ENCODE measurements at places on chromosomes 1 and 21. TPM values are rescaled to one million over a fixed set of nuclear protein-coding genes. Genes with fewer than 3 reads are reported as not detected.

The CD52 gene
- total RNA-seq, result 1.4 TPM

DNA sequence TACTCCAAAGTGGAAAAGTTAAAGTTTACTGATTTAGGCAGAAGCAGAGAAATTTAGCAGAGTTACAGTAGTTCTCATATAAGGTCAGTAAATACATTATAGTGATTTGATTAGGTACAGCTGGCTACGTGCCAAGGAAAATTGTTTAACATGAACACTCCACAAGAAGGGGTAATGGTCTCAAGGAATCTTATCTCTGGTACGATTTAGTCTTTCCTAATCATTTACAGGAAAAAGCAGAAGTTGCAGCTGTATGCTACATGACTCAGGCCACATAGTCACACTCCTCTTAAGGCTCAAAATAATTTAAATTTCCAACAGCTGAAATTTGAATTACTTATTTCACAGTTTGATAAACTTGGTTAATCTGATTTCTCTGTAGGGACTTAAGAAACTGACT lies 36.9 kb upstream of the OR2B11 start:
- H3K27me3 ChIP-seq, result no peaks in the 10 kb centered on the region
- no peaks in the 10 kb centered on the region for H3K36me3 ChIP-seq
- DNase-seq, result no peak

- H3K36me3 ChIP-seq, result no peaks in the 10 kb centered on the region
- no peak for DNase-seq
- no peak overlapping the region for H3K4me3 ChIP-seq
- peaks cover 11% of the 10 kb centered on the region for H3K4me1 ChIP-seq
These were observed 26.7 kb upstream of the CTPS1 start for GRCh38 chr1:40952744-40953315.

- no peak overlapping the region for H3K4me3 ChIP-seq
- no peaks in the 10 kb centered on the region for H3K36me3 ChIP-seq
- peaks cover 16% of the 10 kb centered on the region for H3K4me1 ChIP-seq
- H3K27me3 ChIP-seq, result no peaks in the 10 kb centered on the region
- no peak for DNase-seq
These were observed 67.3 kb downstream of the URB2 start for GRCh38 chr1:229693129-229693900.

The ANKRD65 gene
- 1.8 TPM for total RNA-seq

The ADAMTS4 gene
- 17.5 TPM for total RNA-seq

DNA sequence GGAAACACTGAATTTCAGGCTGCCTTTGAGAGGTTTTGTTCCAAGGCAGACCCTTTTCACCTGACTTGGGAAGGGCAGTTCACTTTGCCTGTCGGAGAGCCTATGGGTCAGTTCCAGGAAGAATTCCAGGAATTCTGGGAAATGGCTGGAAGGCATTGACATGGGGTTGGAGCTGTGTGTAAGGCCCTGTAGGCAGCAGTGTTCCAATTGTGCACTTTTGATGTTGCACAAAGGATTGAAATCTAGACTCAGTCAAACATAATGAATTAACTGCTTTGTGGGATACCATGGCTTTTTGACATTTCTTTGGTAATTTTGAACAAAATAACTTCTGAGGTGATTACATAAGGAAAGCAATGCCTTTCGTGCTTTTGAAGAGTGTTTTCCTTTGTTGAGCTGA lies 184.6 kb downstream of the SDCCAG8 start:
- no peak overlapping the region for H3K27ac ChIP-seq

The OR10J1 gene
- not detected for total RNA-seq

The FCRL1 gene
- total RNA-seq, result 2.1 TPM

The SYT14 gene
- total RNA-seq, result 8.5 TPM

GRCh38 chr1:30904191-30904961 lies 4.2 kb downstream of the SDC3 start:
- peaks cover 21% of the 10 kb centered on the region for H3K36me3 ChIP-seq
- H3K27ac ChIP-seq, result peak overlapping the region; percentile 35
- no peaks in the 10 kb centered on the region for H3K27me3 ChIP-seq
- DNase-seq, result no peak
- peaks cover 86% of the 10 kb centered on the region for H3K4me1 ChIP-seq

- peaks cover 44% of the 10 kb centered on the region for H3K27me3 ChIP-seq
- no peaks in the 10 kb centered on the region for H3K36me3 ChIP-seq
- H3K27ac ChIP-seq, result no peak overlapping the region
- peaks cover 13% of the 10 kb centered on the region for H3K4me1 ChIP-seq
- no peak overlapping the region for H3K4me3 ChIP-seq
- DNase-seq, result no peak
These were observed 7.7 kb downstream of the TLR5 start for GRCh38 chr1:223135176-223135942.

Data from spinal cord (tissue), 10 donors.